ENCODE measurements at places on chromosomes 16 and 17.

- DNase-seq: no peak
These were observed 10.2 kb downstream of the CDH13 start for GRCh38 chr16:82636958-82637357.

GRCh38 chr16:4060009-4060408, 56.2 kb downstream of the ADCY9 start:
- DNase-seq: no peak

DNA sequence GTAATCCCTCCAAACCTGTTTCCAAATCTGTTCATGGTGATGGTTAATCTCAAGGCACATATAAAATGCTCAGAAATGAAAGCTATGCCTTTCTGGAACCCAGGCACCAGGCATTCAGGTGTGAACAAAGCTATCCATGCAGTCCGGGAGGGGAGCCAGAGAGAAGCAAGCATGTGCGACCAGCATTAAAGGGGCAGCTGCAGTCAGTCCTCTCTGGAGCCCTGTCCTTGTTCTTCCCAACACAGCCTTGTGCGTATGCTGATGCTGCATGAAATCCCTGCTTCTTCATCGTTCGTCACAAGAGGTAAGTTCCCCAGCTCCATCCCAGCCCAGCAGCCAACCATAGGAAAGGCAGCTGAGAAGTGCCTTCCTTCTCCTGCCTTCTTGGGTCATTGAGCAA, 148.7 kb downstream of the GRIN2A start:
- DNase-seq: no peak

DNA sequence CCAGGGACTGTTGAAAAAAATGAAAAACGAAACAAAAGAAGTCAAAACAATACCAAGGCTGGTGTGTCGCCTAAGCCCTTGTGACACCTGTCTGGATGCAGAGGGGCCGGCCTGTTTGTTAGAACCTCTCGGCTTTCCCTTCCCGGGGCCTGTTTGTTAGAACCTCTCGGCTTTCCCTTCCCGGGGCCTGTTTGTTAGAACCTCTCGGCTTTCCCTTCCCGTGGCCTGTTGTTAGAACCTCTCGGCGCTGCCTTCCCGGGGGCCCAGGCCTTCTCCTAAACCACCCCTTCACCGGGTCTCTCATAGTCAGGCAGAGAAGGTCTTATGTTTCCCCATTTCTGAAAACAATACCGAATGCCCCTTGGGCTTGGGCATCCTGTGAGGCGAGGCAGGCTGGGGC, 180.0 kb downstream of the BANP start:
- DNase-seq: no peak

DNA sequence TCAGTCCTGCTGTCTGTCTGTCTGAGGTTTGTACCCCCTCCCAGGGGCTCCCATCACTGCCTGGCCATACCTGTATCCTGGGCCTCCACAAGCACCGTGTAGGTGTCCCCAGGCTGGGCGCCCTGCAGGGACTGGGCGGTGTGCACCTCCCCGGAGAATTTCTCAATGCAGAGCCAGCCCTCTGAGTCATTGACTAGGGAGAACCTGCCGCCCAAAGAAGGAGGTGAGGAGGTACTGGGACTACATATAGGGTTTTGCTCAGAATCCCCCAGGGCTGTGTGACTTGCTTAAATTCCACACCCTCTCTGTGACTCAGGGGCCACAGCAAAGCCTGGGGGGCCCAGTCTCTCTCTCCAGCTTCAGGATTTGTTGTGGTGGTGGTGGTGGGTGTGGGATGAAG, 7.6 kb downstream of the CDH16 start:
- no peak for DNase-seq

DNA sequence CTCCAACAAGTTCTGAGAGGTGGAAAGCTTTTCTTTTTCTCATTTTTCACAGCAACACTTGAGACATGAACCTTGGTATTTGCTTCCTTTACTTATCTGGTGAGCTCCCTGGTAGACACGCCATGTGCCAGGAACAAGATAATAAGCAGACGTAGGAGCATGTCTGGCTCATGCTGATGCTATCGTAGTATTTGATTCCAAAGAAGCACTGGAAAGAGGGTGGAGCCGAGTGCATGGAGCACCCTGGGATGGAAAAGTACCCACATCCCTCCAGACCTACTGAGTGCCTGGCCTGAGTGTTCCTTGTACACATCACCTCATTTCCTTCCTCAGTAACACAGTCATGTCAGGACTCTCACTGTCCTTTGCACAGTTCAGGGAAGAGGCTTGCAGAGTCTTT, 231.0 kb downstream of the CBLN1 start:
- DNase-seq: no peak

GRCh38 chr16:89742948-89743347, 21.6 kb downstream of the ZNF276 start:
- DNase-seq: no peak

GRCh38 chr17:75614006-75614405, 19.2 kb upstream of the SMIM5 start:
- DNase-seq: no peak

DNA sequence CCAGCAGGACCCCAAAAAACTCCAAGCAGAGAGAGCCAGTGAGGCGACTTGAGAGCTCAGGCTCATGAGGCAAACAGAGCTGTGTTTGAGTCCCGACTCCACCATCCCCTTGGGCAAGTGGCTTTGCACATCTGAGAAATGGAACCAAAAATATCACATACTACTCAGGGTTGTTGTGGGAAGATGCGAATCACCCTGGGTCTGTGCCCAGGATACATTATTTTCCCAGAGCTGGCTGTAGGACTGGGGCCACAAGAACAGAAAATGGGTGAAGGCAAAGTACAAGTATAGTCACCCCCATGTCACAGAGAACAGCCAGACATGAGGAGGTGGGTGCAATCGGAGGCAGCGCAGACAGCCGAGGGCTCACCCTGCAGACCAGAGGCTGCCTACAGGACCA, 127.3 kb downstream of the GAS7 start:
- DNase-seq: no peak

DNA sequence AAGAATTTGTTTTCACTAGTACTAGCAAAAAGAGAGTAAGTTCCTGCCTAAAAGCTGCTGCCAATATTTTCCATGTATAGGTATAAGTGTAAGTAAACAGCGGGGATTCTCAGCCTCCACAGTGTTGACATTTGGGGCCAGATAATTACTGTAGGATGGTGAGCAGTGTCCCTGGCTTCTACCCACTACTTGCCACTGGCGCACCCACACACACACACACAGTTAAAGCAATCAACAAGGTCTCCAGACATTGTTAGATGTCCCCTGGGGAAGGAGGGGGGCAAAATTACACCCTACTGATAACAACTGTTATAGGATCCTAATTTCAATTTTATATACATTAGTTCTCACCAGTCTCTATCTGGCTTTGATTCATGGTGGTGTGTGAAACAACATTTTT, 417.0 kb upstream of the PSMD7 start:
- no peak for DNase-seq
